Endodermal cell (in vitro differentiated cells): ENCODE measurements at places on chromosomes 2 and 18. TPM values are rescaled to one million over a fixed set of nuclear protein-coding genes. Genes with fewer than 3 reads are reported as not detected.

The POTEC gene
- total RNA-seq = 1.7 to 2.5 TPM (median 2.0 TPM) in 3 replicates

- H3K4me1 ChIP-seq = no peaks in the 10 kb centered on the region
- no peaks in the 10 kb centered on the region for H3K36me3 ChIP-seq
- no peak overlapping the region for H3K4me3 ChIP-seq
- no peak overlapping the region for H3K27ac ChIP-seq
Observed at GRCh38 chr2:165462443-165462842, 7.1 kb upstream of the CSRNP3 start.

DNA sequence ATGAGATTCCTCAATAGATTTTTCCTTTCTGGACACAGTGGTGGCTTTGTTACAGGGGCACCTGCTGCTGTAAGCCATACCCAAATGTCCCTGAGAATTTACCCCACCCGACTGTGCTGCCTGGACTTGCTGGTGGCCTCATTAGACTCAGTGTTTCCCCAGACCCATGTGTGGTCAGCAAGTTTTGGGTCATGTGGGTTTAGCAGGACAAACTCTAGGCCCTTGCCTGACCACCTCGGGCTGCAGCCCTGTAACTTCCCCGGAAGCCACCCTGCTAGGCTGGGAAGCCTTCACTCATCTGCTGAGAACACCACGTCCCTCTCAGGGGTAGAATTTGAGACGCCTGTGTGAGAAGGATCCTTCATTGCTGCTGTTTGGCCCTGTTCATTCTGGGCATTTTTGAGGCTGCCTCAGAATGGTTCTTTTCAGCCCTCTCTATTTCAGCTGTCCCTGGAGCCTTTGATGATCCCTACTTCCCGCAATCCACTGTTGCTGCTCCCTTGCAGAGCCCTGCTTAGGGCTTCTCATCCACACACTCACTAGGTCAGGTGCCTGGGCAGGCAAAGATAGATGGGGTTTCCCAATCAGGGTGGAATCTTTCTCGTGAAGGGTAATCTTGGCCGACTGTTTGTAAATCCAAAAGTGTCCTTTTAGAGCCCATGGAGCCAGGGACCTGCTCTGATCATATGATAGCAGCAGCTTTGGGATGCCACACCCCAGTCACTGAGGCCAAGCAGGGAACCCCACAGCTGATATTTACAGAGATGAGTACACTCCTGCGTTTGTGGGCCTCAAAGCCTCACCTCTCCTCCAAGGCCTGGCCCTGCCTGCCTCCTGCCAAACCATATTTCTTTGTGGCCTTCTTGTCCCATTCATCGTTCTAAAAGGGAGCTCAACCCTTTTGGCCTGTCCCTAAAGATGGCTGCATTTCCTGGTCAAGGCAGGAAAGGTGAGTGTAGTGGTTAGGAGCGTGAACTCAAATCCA, 6.7 kb downstream of the EHD3 start:
- no peaks in the 10 kb centered on the region for H3K27me3 ChIP-seq
- no peak overlapping the region for H3K4me3 ChIP-seq
- DNase-seq = peak; percentile 30
- H3K4me1 ChIP-seq = peaks cover 5% of the 10 kb centered on the region
- H3K36me3 ChIP-seq = peaks cover 10% of the 10 kb centered on the region
- H3K27ac ChIP-seq = no peak overlapping the region

DNA sequence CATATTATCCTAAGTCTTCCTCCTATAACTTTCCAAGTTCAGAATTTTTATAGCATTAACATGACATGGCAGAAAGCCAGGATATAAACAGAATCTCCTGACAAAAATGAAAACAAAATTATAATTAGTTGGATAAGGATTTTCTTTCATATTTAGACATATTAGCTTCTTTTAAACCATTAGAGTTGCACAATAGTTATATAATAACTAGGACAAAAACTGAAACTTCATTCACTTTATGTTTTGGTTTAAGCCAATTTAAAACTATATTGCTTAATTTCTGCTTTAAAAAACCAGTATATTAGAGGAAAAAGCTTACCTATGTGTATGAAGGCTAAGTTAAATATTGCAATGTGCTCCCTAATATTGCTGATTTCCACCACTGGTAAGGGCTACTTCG, 254.8 kb downstream of the GPD2 start:
- no peak for DNase-seq
- no peaks in the 10 kb centered on the region for H3K27me3 ChIP-seq
- H3K4me3 ChIP-seq = no peak overlapping the region
- no peak overlapping the region for H3K27ac ChIP-seq

GRCh38 chr18:33712719-33713118, 134.7 kb downstream of the ASXL3 start:
- no peaks in the 10 kb centered on the region for H3K4me1 ChIP-seq
- H3K27me3 ChIP-seq = no peaks in the 10 kb centered on the region
- no peak for DNase-seq
- H3K36me3 ChIP-seq = no peaks in the 10 kb centered on the region
